ENCODE measurements at places on chromosomes 6 and 20.

DNA sequence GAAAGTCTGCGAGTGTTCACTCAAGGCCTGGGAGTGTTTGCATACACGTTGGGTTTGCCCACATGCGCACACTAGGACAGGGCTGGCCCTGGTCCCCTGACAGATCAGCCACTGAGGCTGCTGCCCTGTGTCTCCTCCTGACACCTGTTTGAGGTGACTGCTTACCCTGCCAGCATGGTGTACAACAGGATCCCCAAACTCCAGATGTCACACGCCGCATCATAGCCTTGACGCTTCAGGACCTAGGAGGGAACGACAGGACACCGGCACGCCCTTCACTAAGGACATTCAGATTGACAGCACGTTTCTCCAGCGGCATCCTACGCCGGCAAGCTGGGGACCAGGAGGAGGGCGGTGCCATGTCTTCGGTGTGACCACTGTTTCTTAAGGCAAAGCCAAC, 37.0 kb upstream of the MPC1 start:
- no peak for DNase-seq

- no peak for DNase-seq
Measured at GRCh38 chr6:22248513-22249308, 48.1 kb downstream of the PRL start.

DNA sequence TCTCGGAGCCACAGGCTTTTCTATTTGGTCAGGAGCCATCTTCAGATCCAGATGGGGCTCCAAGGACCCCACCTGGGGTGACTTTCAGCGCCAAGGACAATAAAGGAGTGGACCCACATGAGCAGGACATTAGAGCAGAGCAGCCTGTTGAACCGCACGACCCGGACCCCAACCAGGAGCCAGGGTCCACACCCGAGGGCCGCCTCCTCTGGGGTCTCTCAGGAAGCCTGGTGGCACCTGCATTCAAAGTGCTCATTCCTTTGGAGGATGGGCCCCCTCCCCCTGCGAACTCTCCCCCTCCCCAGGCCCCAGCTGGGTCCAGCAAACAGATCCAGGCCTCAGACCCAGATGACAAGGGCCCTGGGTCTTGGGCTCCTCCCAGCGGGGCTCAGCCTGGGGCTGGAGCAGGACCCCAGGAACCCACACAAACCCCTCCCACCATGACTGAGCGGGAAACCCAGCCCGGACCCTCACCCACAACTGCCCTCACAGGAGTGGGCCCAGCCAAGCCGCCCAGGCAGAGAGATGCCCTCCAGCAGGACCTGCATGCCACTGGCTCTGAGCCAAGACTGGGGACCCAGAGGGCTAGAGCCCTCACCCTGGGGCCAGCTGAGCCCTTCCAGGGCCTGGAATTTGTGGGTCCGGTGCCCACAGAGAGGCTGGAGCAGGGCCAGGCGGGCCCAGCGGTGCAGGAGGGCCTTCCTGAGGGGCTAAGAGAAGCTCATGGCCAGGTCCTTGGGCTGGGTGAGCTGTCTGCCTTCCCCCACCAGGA, 23.9 kb downstream of the RAB44 start:
- no peak for DNase-seq

GRCh38 chr20:51622004-51622874, 79.7 kb upstream of the NFATC2 start:
- no peak for DNase-seq

GRCh38 chr6:119137194-119138072, 59.0 kb upstream of the FAM184A start:
- DNase-seq, result no peak

- no peak for DNase-seq
Measured at GRCh38 chr6:135703621-135704020, 147.9 kb upstream of the PDE7B start.

- no peak for DNase-seq
Measured at GRCh38 chr6:33405386-33405940, 5.4 kb upstream of the PHF1 start.

- DNase-seq, result no peak
Measured at GRCh38 chr6:135170238-135170637, 10.9 kb upstream of the MYB start.

- peak; percentile 3 for DNase-seq
Measured at GRCh38 chr6:81172056-81172740, 580.3 kb downstream of the TENT5A start.

DNA sequence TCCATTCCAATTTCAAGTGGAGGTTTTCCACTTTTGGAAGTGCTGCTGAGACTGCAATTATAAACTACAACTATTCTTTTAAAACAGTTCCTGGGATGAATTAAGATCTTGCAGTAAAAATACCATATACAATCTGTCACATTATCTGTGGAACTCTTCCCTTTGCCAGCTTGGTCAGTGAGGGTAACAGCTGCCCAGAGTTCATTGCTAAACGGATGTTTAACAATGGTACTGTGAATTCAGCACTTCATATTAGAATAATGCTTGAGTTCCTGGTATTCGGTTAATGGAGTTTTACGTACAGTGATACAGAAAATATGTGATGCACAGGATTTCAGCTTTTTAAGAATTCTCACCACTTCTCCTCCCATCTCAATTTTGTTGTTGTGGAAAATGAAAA, 51.5 kb downstream of the KCNS1 start:
- no peak for DNase-seq

DNA sequence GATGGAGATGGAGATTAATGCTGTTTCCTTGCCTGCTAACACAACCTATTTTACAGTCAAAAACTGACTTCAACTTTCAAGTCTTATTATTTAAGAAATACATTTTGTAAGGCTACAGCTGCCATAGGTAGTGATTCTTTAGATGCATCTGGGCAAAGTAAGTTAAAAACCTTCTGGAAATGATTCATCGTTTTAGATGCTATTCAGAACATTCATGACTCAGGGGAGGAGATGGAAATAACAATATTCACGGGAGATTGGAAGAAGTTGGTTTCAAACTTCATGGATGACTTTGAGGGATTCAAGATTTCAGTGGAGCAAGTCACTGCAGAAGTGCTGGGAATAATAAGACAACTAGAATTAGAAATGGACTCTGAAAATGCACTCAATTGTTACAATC, 174.9 kb upstream of the GGTLC1 start:
- no peak for DNase-seq

- DNase-seq, result no peak
Measured at GRCh38 chr6:165644586-165645266, 18.3 kb downstream of the PDE10A start.

GRCh38 chr6:107690643-107691061, 133.5 kb downstream of the SCML4 start:
- DNase-seq, result no peak

DNA sequence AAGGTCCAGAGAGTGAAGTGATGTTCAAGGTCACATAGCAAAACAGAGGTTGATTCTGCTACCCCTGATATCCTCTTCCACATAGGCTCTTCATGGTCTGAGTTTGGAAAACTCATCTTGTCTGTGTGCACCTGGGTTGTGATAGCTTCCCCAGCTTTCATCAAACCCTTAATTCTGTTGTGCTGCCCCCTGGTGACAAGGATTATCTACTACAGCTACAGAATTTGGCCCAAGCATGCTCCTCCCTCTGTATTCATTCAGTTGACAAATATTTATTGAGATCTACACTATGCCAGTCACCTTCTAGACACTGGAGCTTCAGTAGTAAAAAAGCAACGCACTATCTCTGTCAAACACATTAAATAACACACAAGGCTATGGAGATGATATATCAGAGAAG, 50.4 kb downstream of the SMPDL3A start:
- DNase-seq, result peak; percentile 65

DNA sequence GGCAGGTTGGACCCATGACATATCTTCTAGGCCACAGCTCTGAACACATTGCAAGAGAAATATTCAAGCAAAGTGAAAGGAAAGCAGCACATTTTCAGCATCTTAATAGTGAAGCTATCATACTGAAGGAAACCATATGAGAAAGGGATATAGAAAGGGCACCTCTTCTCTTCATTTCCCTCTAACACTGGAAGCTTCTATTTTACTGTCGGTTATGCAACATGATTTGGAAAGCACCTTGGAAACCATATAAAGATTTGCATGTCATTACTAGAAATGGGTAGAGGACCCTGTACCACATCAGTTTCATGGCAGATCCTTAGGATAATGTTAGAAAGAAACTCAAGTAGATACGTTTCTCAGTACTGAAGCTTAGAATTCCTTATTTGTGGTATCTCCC, 70.5 kb upstream of the HMGN3 start:
- no peak for DNase-seq

- DNase-seq, result no peak
Measured at GRCh38 chr20:48750941-48751635, 76.7 kb downstream of the PREX1 start.

- no peak for DNase-seq
Measured at GRCh38 chr20:3973705-3974104, 41.7 kb downstream of the RNF24 start.

DNA sequence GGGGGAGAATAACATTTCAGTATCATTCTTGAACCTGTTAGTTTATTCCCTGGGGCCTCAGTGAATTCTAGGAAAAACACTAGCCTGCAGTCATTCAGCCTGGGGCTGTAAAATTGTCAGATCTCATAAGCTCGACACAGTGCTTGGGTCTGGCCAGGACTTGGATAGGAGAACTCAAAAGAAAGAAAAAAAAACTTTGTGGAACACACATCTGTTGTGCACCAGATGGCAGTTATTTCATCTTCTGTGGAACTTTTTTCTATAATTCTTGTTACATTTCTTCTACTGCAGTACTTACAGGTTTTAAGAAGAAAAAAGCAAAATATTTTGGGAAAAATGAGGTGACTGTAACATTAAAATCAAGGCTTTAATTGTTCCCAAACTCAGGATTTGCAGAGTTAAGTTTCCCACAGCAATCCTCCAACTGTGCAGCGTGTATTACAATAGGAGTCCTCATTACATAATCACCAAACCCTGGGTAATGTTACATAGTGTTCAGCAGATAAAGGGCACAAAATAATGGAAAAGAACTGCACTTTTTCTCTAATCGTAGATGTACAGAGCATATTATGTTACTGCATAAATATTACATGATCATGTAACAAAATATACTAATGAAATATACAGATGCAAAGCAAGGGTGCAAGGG, 531.1 kb upstream of the CITED2 start:
- DNase-seq, result no peak

DNA sequence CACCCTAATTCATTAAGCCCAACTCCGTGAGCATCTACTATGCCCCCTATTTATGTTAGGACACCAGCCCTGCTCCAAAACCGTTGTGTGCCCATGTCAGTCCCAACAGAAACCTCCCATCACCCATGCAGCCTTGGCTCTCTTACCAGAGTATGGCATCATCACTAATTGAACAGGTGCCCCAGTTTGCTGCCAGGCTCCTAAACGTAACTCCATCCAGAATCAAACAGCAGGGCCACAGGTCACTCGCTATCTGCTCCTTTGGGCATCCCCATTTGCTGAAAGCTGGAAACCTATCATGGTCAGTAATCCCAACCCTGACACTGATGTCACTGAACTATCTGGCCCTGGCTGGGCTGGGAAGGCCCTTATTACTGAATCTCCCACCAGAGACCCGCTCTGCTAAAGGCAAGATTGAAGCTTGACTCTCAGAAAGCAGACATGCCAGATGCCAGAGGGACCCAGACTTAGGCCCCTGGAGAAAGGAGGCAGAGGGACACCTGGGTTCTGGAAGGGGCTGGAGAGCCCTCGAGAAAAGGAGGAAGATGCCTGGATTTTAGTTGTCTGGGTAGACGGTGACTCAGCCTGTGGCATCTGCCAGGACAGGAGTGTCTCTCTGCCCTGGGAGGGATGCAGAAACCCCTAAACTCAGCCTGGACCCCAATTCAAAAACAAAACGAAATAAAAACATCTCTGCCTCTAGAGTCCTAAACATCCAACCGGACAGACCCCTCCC, 14.0 kb downstream of the MUCL3 start:
- DNase-seq, result no peak

GRCh38 chr6:113588646-113589045, 268.5 kb upstream of the MARCKS start:
- DNase-seq, result no peak

GRCh38 chr6:42400061-42400760, 51.5 kb downstream of the TRERF1 start:
- no peak for DNase-seq

DNA sequence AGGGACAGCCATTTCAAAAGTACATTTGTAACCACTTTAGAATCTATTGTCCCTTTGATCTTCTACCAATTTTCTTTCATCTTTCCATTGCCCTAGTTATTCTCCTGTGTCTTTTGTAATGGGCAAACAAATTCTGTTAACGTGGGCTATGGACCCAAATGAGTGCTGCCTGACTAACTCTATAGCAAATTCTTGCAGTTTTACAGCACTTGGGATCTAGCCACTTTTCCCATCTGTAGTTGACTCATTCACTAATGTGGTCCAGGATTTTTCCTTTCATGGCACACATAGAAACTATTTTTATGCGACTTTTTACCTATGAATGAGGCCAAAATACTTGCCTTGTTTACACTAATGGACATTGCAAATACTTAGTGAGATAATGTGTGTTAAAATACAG, 52.0 kb downstream of the GRIK2 start:
- DNase-seq, result no peak

DNA sequence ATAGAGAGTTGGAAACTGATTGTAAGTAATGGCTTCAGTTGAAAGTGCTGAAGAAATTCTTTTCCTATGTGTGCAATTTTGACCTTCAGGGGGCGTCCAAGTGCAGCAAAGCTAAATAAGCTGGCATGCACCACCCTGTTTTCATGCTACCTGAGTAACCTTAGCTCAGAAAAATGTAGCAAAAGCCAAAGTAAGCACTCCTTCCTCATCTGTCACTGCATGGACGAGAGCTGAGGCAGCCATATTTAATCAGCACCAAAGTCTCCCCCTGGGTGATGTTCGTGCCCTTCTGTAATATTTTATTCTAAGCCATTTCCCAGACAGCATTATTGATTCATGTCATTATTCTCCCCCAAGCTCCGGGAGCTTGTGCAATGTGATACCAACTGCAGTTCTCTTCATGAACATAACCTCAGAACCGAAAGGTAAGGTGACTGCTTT, 123.1 kb downstream of the RPS12 start:
- peak; percentile 27 for DNase-seq

GRCh38 chr6:157531986-157532365, 151.0 kb downstream of the ZDHHC14 start:
- DNase-seq, result no peak

DNA sequence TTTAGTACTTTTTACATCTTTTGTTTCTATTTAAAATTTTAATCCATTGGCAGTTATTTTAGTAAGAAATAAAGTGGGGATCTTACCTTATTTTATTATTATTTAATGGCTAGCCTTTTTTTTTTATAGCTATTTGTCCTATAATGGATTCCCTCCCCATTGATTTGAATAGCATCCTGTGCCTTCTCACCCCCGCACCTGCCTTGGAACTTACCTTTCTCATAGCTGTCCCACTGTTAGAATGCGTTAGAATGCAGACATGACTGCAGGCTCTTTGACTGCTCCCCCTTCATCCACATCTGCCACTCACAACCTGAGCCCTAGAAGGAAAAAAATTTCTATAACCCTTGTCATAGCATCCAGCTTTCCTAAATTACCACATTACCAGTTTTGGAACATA, 9.1 kb downstream of the PKIB start:
- DNase-seq, result no peak

- no peak for DNase-seq
Measured at GRCh38 chr20:54745780-54746179, 270.4 kb downstream of the DOK5 start.

GRCh38 chr6:35469751-35470662, 1.8 kb downstream of the RPL10A start:
- peak; percentile 41 for DNase-seq

- no peak for DNase-seq
Measured at GRCh38 chr6:138491017-138491416, 8.3 kb downstream of the NHSL1 start.

GRCh38 chr6:165575158-165575549, 87.9 kb downstream of the PDE10A start:
- peak; percentile 16 for DNase-seq
